NCI-H187 treated with DMSO at 0.1 percent for 48 hours (cell line): ENCODE measurements at places on chromosomes 7 and 10.

- no peak for DNase-seq
Measured at GRCh38 chr10:62506371-62506770, 132.2 kb downstream of the ZNF365 start.

DNA sequence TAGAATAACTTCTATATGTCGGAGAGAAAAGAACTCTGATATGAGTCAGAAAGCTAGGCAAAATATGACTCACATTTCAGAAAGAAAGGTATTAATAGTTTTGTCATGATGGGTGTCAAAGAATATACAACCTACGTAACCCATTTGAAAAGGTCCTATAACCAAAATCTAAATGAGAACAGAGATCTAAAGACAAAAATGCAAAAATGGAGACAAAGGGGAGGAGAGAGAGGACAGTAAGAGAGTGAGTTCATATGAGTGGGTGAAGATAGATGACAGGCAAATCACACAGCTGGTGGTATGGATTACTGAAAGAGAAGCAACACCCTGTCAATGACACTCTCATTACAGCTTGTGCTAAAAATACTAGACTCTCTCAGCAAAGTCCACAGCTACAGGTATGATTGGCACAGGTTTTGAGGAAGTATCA lies 25.6 kb downstream of the ANKMY2 start:
- DNase-seq = no peak

DNA sequence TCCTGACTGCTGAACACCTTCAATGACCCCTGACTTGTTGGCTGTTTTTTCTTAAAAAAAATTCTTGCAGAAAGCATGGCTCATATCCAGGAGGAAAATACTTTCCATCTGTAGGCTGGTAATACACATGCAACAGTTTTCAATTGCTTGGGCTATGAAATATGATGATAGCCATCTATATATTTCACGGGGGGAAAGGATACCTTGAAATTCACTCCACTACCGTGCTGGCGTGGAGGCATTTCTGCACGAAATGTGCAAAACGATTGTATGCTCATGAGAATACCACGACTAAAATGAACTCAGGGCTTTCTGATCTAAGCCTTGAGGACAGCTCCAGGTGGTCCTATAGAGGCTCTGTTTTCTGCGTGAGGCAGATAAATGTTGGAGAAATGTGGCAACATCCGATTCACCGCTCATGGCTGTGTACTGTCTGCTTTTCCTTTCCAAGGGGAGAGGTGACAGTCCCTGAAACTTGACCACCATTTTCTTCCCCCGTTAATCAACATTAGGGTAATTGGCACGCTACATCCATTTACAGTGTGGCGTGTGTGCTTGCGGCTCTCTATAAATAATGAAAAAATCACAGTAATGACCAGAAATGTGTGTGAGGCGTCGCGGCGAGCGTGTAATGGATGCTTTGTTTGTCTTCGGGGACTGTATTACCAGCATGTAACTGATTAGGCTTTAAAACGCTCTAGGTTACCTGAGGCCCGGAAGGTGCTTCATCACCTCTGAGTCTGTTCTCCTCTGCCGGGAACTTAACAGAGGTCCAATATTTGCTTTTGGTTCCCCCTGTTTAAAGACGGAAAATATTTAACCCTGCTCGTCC lies 12.8 kb upstream of the CARD11 start:
- no peak for DNase-seq

DNA sequence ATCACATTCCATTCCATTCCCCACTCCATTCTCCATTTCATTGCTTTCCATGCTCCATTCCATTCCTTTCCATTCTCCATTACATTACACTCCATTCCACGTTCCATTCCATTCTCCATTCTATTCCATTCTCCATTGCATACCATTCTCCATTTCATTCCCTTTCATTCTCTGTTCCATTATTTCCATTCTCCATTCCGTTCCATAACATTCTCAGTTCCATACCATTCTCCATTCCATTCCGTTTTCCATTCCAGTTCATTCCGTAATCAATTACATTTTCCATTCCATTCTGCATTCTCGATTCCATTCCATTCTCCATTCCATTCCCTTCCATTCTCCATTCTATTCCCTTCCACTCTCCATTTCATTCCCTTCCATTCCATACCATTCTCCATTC lies 86.4 kb downstream of the NSUN6 start:
- DNase-seq = no peak

GRCh38 chr7:5637415-5637814 lies 144.0 kb downstream of the RNF216 start:
- no peak for DNase-seq

DNA sequence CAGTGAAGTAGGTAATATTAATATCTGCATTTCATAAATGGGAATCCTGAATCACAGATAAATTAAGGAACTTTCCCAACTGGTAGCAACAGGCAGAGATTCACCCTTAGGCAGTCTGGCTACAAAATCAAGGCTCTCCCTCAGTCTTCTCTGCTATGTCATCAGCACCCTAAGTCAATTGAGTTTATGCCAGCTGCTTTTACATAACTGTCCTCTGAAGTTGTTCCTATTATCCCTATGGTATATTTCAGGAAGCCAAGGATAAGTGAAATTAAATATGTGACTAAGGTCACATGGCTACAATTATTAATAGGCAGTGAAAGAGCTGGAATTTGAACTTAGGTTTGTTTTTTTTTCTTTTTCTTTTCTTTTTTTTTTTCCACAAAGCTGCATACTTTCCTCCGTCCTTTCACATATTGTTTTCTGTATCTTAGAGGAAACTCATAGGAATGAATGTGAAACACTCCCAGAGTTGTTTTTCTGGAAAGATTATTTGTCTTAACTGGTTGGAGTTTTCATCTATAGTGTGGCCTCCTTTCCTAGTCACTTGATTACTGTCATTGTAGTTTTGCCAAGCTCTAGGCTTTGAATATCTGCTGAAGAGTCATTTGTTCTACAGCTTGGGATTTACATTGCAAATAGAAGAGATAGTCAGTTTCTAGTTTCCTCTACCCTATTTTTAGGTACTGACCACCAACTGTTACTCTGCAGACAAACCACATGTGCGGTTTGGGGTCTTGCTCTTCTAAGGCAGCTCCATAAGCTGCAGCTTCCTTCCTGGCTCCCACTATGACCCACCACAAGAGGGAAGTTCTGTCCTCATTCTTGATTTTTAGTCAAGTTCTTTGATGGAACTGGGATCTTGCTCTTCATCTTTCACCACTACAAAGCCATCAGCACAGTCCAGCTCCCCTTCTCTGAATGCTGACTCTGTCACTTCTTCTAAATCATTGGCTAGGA lies 338.0 kb upstream of the KIAA1217 start:
- no peak for DNase-seq

- no peak for DNase-seq
Measured at GRCh38 chr7:50580057-50580456, 14.9 kb upstream of the DDC start.

DNA sequence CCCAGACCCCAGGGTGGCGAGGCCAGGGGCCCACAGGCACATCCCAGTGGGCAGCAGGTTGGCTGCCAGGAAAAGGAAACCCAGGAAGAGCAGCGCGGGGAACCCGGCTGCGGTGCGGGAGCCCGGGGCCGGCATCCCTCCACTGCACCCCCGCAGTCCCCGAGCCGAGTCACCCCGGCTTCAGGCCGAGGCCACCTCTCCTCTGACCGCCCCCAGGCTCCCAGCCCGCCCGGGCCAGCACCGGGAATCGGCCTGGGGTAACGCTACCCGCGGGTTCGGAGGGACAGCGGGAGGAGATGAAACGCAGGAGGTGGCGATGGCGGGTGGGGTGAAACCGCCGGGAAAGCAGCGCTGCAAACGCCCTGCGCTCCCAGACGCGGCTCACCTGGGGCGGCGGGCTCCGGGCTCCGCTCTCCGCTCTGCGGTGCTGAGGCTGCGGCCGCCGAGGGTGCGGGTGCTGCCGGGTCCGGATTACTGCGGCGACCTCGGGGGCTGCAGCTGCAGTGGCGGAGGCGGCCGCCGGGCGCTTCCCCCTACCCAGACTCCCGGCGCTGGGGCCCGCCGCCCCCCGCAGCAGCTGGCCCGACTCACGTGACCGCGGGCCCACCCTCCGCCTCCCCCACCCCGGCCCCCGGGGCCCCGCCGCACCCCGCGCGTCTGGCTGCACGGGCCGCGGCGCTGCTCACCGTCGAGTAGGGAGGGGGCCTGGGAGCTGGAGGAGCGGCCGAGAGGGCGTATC lies at the start of gene SCRN1:
Gene SCRN1, minus strand, starts transcription at position 545 of the 739 bp plus-strand sequence. CDS start 20,734 bp downstream, outside the sequence.
- DNase-seq = no peak
